ENCODE measurements at places on chromosomes 12 and 14.

DNA sequence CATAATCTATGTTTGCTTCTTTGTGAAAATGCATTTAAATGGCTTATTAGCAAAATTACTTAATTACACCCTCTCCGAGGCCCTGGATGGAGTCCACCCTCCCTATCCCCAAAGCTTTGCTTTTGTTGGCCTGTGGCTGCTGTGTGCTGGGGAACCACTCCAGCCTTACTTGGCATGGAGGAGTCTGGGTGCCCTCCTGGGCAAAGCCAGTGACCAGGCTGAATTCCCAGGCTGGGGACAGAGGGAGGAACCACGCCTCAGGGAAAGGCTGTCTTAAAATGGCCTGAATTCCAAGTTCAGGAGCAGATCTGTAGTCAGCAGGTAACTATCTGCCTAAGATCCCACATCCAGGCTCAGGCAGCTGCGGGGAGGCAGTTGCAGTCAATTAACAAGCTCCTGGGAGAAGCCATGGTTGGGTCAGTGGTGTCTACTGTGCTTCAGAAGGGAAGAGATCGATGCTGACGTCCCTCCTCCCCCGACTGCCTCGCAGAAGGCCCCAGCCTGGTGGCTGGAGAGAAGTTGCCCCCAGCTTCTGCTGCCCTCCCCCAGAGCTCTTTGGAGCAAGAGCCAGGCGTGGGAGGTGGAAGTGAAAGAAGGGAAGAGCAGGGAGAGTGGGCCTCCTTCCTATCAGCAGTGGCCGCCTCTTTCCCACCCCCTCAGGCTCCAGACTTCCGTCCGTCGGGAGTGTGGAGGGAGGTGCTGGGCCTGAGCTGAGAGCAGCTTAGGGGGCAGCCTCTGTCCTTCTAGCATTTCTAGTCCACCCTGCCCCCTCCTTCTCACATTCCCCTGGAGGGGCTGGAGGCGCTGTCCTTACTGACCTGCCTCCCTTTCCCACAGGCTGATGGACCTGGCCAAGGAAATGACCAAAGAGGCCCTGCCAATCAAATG lies 11.3 kb downstream of the VASH1 start:
- DNase-seq = no peak

GRCh38 chr12:106429043-106429552 lies 71.5 kb downstream of the POLR3B start:
- DNase-seq = no peak

DNA sequence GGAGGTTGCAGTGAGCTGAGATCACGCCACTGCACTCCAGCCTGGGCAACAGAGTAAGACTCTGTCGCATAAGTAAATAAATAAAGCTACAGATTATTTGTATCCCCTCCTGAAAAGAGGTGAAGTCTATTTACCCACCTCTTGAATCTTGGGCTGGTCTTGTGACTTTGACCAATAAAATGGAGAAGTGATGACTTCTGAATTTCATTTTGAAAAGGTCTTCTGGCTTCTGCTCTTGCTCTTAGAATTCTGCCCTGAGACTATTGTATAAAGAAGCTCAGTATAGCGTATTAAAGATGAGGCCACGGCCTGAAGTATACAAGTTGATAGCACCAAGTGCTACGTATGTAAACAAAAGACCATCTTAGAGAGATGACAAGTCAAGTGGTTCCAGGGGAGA lies 88.3 kb upstream of the AMN1 start:
- DNase-seq = no peak

- DNase-seq = no peak
Measured at GRCh38 chr12:63845726-63846125, 1.2 kb downstream of the SRGAP1 start.

DNA sequence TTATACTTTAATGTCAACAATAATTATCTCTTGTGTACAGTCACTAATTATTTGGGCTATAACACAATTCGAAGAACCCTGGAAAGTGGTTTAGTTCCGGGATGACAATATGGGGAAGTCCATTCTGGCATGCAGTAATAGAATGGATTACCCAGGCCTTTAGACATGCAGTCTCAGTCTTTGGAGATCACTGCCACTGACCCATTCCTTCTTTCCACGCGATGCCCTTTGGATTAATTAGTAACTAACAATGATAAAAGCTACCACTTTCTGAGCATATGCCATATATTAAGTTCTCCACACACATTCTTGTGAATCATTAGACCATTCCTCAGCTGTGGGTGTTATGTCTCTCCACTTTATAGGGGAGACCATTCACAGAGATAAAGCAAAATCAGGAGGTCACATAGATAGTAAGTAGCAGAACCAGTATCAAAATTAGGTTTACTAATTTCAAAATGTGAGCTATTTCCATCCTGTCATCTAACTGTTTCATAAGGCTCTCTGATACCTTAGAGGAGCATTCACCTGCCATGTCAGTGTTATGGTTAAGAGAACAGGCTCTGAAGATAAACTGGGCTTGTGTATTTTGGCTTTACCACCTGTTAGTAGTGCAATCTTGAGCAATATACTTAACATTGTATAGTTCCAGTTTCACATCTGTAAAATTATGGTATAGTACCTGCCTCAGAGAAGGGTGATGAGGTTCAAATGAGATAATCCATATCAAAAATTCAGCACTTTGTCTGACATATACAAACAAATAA lies 27.2 kb upstream of the KCNJ8 start:
- no peak for DNase-seq

- no peak for DNase-seq
Measured at GRCh38 chr12:2329661-2330210, 276.9 kb downstream of the CACNA1C start.

- DNase-seq = no peak
Measured at GRCh38 chr12:123519141-123520001, 14.1 kb downstream of the RILPL1 start.

- no peak for DNase-seq
Measured at GRCh38 chr14:23080474-23080873, 14.5 kb downstream of the ACIN1 start.

GRCh38 chr12:85457016-85457415 lies 177.0 kb downstream of the ALX1 start:
- DNase-seq = no peak
